ENCODE measurements at places on chromosomes 7 and 10. TPM values are rescaled to one million over a fixed set of nuclear protein-coding genes. Genes with fewer than 3 reads are reported as not detected.
A peak's percentile ranks its signal among the peaks of the same experiment; 100 is the strongest.

VGF gene
- total RNA-seq, result 2.5 TPM

MOSPD3 gene
- 19.4 TPM for total RNA-seq

LIPK gene
- not detected for total RNA-seq

ARMC3 gene
- 0.40 TPM for total RNA-seq

GRCh38 chr10:32347363-32348022, 535 bp upstream of the EPC1 start:
- no peaks in the 10 kb centered on the region for H3K27me3 ChIP-seq
- H3K27ac ChIP-seq, result peak overlapping the region; percentile 96
- peaks cover 42% of the 10 kb centered on the region for H3K4me1 ChIP-seq
- H3K4me3 ChIP-seq, result peak overlapping the region; percentile 87
- DNase-seq, result peak; percentile 36
- H3K36me3 ChIP-seq, result peaks cover 19% of the 10 kb centered on the region

- no peak overlapping the region for H3K4me3 ChIP-seq
- H3K4me1 ChIP-seq, result peaks cover 7% of the 10 kb centered on the region
- H3K36me3 ChIP-seq, result no peaks in the 10 kb centered on the region
- peak; percentile 43 for DNase-seq
- H3K27ac ChIP-seq, result no peak overlapping the region
- no peaks in the 10 kb centered on the region for H3K27me3 ChIP-seq
Measured at GRCh38 chr10:132001238-132001972, 19.7 kb upstream of the BNIP3 start.

DNA sequence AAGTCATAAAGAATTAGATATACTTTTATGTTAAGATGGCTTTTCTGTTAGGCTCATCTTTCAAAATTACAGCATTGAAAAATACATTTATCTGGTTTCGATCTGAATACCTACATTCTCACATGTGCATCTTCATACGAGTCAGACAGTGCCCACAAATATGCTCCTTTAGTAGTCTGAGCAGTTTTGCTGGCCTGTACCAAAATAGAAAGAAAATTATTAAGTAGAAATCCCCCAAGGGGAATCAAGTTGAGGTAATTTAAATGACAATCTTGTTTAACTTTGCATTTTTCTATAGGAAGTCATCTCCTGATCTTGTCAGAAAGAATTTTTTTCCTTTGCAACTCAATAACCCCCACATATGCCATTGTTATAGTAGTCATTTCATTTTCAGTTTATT, 287.4 kb upstream of the SEMA3D start:
- DNase-seq, result peak; percentile 64
- no peak overlapping the region for H3K4me3 ChIP-seq
- H3K4me1 ChIP-seq, result peaks cover 10% of the 10 kb centered on the region
- no peak overlapping the region for H3K27ac ChIP-seq

GRCh38 chr7:28685242-28685643, 272.9 kb downstream of the TRIL start:
- no peaks in the 10 kb centered on the region for H3K27me3 ChIP-seq
- H3K27ac ChIP-seq, result peak overlapping the region; percentile 78
- peaks cover 31% of the 10 kb centered on the region for H3K4me1 ChIP-seq
- H3K4me3 ChIP-seq, result peak overlapping the region; percentile 77

- H3K27me3 ChIP-seq, result no peaks in the 10 kb centered on the region
- peak overlapping the region; percentile 64 for H3K27ac ChIP-seq
- no peak overlapping the region for H3K4me3 ChIP-seq
- peaks cover 14% of the 10 kb centered on the region for H3K4me1 ChIP-seq
- DNase-seq, result peak; percentile 92
- H3K36me3 ChIP-seq, result no peaks in the 10 kb centered on the region
Measured at GRCh38 chr7:79317728-79318127, 135.7 kb downstream of the MAGI2 start.

DNA sequence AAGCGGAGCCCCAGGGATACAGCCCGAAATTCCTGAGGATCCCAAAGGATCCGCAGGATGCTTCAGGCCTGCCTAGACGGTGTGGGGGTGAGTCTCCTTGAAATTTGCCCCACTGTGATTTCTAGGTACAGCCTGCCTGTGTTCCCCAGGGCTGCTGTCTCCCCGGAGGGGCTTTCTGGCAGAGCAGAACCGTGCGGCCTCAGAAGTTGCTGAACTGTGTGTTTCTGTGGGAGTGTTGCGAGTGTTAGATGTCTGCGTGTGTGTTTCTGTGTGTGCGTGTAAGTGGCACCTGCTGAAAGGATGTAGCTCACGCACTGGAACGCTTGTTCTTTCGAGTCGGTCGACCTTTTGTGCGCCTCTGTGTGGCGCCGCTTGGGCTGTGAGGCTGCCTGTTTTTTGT, 27.8 kb upstream of the ZNF273 start:
- H3K4me3 ChIP-seq, result no peak overlapping the region
- DNase-seq, result no peak
- H3K36me3 ChIP-seq, result no peaks in the 10 kb centered on the region
- H3K27me3 ChIP-seq, result no peaks in the 10 kb centered on the region
- no peaks in the 10 kb centered on the region for H3K4me1 ChIP-seq
- no peak overlapping the region for H3K27ac ChIP-seq

GRCh38 chr7:11469028-11469745, 362.8 kb downstream of the THSD7A start:
- no peak for DNase-seq
- no peaks in the 10 kb centered on the region for H3K27me3 ChIP-seq
- no peak overlapping the region for H3K27ac ChIP-seq

DNA sequence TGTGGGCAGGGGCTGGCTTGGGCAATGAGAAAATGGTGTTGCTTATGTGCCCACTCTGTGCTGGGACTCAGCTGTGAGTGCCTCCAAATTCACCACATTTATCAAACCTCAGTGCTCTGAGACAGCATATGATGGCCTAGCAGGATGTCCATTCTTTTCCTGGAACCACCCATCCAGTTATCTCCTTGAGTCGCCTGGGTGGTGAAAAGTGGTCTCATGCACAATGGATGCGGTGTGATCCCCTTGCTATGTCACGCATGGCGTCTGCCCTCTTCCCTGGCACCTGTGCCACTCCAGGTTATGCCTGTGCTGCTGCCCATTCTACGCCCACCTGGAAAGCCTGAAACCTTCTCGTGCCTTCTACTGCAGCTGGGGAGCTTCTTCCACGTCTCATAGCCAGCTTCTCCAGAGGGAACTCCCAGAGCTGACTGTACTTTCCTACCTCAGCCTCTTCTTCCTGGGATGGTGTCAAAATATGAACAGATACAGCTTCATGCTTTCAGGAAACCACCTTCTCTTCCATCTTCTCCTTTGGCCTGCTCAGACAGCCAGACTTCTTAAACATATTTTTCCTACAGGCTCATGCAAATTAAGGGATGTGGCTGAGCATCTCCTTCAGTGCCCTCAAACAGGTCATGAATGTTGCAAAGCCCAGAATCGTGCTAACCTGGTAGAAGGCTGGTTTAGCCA, 147.3 kb downstream of the PFKFB3 start:
- no peaks in the 10 kb centered on the region for H3K27me3 ChIP-seq
- no peaks in the 10 kb centered on the region for H3K36me3 ChIP-seq
- no peaks in the 10 kb centered on the region for H3K4me1 ChIP-seq
- no peak overlapping the region for H3K4me3 ChIP-seq

GRCh38 chr10:103855424-103855823, at the start of gene SH3PXD2A:
Gene SH3PXD2A (minus strand): TSS chr10:103855576. CDS start chr10:103855266, 310 bp downstream.
- DNase-seq, result peak; percentile 38
- no peaks in the 10 kb centered on the region for H3K27me3 ChIP-seq
- H3K36me3 ChIP-seq, result no peaks in the 10 kb centered on the region
- H3K4me1 ChIP-seq, result peaks cover 16% of the 10 kb centered on the region
- H3K4me3 ChIP-seq, result peak within 1 kb of the TSS; percentile 74

GRCh38 chr7:111752022-111752582, 189.8 kb upstream of the IMMP2L start:
- no peak overlapping the region for H3K27ac ChIP-seq
- H3K4me3 ChIP-seq, result no peak overlapping the region
- no peaks in the 10 kb centered on the region for H3K27me3 ChIP-seq
- peaks cover 3% of the 10 kb centered on the region for H3K36me3 ChIP-seq
- DNase-seq, result peak; percentile 76
- no peaks in the 10 kb centered on the region for H3K4me1 ChIP-seq

GRCh38 chr10:131089861-131090260, 221.7 kb downstream of the TCERG1L start:
- no peaks in the 10 kb centered on the region for H3K36me3 ChIP-seq
- H3K4me3 ChIP-seq, result no peak overlapping the region
- no peaks in the 10 kb centered on the region for H3K4me1 ChIP-seq
- no peak for DNase-seq
- no peaks in the 10 kb centered on the region for H3K27me3 ChIP-seq
- no peak overlapping the region for H3K27ac ChIP-seq

- DNase-seq, result no peak
- H3K36me3 ChIP-seq, result no peaks in the 10 kb centered on the region
- H3K27me3 ChIP-seq, result no peaks in the 10 kb centered on the region
- H3K4me3 ChIP-seq, result no peak overlapping the region
- no peak overlapping the region for H3K27ac ChIP-seq
Measured at GRCh38 chr10:125004571-125005311, 62.8 kb downstream of the ZRANB1 start.

DNA sequence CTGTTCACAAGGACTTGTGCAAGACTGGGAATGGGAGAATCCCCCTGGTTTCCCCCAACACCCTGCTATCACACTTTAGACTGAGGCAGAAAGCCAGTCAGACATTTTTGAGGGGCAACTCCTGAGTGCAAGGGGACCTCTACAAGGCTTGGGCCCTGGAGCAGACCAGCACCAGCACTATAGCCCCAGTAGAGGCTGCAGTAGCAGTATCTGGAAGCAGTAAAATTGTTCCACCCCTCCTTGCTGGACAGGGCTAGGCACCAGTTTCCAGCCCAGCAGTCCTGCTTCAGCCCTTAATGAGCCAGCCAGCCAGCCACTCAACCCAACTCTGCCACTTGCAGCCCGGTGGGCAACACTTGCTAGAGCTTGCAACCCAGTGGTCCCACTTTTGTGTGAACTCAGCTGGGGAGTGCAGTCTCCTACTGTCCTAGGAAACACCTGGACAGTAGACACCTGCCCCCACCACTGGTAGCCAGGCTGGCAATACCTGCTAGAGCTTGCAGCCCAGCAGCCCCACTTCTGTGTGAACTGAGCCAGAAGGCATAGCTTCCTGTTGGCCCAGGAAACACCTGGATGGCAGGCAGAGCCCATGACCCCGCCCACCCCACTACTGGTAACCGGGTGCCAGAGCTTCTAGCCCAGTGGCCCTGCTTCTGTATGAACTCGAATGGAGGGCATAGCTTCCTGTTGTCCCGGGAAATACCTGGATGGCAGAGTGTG, 65.0 kb downstream of the FBXL13 start:
- no peak overlapping the region for H3K4me3 ChIP-seq
- no peaks in the 10 kb centered on the region for H3K36me3 ChIP-seq
- no peaks in the 10 kb centered on the region for H3K27me3 ChIP-seq
- H3K27ac ChIP-seq, result no peak overlapping the region
- H3K4me1 ChIP-seq, result peaks cover 5% of the 10 kb centered on the region

DNA sequence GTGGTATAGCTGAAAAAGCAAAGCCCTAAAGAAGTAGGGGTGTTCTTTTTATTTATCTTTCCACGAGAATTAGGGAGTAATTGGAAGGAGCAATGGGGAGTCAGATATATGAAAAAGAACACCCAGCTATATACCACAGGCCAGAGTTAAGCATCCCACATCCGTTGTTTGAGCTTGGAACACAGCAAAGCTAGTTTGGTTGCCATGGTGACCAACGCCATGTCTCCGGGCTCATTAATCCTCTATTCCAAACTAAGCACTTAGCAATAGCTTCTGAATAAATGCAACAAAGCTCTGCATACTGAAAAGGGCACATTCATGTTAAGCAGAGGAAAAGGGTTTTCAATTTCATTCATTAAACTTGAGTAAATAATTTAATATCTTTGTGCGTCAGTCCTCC, 23.5 kb downstream of the ASB4 start:
- no peak overlapping the region for H3K27ac ChIP-seq
- no peak for DNase-seq
- H3K27me3 ChIP-seq, result 0 out of 2 replicates have a peak, but pooled peaks cover 3% of the 10 kb centered on the region
- no peaks in the 10 kb centered on the region for H3K4me1 ChIP-seq
- H3K36me3 ChIP-seq, result no peaks in the 10 kb centered on the region

GRCh38 chr10:95462740-95463667, 98.2 kb downstream of the SORBS1 start:
- peaks cover 2% of the 10 kb centered on the region for H3K4me1 ChIP-seq
- H3K4me3 ChIP-seq, result no peak overlapping the region
- no peaks in the 10 kb centered on the region for H3K27me3 ChIP-seq
- DNase-seq, result no peak
- H3K36me3 ChIP-seq, result no peaks in the 10 kb centered on the region
- no peak overlapping the region for H3K27ac ChIP-seq

DNA sequence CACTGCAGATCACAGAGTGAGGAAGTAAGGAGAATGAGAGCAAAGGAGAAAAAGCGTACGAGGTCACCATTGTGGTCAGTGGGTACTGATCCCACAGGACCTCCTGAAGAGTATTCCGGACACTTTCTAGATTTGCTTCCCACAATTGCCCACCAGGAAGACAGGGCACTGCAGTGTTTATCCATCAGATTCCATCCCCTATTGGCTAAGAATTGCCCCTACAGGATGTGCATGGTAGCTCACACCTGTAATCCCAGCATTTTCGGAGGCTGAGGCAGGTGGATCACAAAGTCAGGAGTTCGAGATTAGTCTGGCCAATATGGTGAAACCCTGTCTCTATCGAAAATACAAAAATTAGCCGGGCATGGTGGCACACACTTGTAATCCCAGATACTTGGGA, 5.3 kb upstream of the FHIP2A start:
- no peaks in the 10 kb centered on the region for H3K36me3 ChIP-seq
- peaks cover 15% of the 10 kb centered on the region for H3K4me1 ChIP-seq
- no peak overlapping the region for H3K27ac ChIP-seq
- H3K27me3 ChIP-seq, result no peaks in the 10 kb centered on the region
- no peak for DNase-seq

DNA sequence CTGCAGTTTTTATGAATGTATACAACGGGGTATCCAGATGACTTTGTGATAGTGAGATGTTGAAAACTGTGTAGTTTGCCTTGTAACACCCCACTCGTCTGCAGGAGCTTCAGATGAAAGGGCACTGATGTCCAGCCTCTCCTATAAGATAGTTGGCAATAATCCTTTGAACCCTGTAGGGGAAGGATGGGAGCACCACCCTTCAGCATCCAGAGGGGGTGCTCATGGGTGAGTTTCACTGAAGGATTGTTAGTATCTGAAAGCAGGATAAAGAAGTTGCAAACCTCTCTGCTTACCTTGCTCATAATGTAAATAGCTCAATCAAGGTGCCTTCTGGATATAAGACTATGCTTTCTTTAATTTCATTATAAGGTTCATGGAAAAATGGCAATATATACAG, 201.5 kb downstream of the TMEM178B start:
- H3K4me1 ChIP-seq, result no peaks in the 10 kb centered on the region
- H3K27me3 ChIP-seq, result peaks cover 7% of the 10 kb centered on the region
- no peak overlapping the region for H3K27ac ChIP-seq

DNA sequence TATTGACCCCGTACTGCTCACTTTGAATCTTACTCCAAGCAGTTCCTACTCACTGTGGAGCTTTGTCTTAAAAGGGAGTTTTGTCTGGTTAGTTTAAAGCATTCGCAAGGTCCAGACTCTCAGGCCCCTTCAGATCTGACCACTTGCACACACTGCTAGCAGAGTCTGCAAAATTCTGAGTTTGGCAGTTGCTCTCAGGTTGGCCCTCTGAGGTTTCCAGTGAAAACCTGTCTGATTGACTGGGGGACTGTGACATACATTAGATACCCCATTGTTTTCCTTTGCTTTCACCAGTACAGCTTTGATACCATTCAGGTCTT, 149.2 kb downstream of the XPNPEP1 start:
- no peak overlapping the region for H3K4me3 ChIP-seq
- no peaks in the 10 kb centered on the region for H3K27me3 ChIP-seq
- H3K4me1 ChIP-seq, result 0 out of 2 replicates have a peak, but pooled peaks cover 3% of the 10 kb centered on the region
- H3K27ac ChIP-seq, result no peak overlapping the region
- no peaks in the 10 kb centered on the region for H3K36me3 ChIP-seq

- H3K27me3 ChIP-seq, result no peaks in the 10 kb centered on the region
- no peak overlapping the region for H3K4me3 ChIP-seq
- H3K36me3 ChIP-seq, result no peaks in the 10 kb centered on the region
- H3K4me1 ChIP-seq, result no peaks in the 10 kb centered on the region
Measured at GRCh38 chr10:25978771-25979170, 44.7 kb downstream of the MYO3A start.

All from PC-3 (cell line).